CD4-positive, alpha-beta T cell treated with Interleukin-6 for 4 hours (primary cell): ENCODE measurements at places on chromosomes 6 and 20.

- no peak for DNase-seq
These were observed 169.4 kb downstream of the NRN1 start for GRCh38 chr6:5837323-5837722.

- no peak for DNase-seq
These were observed 3.0 kb downstream of the SRC start for GRCh38 chr20:37348792-37349516.

- DNase-seq, result no peak
These were observed 1.3 kb downstream of the BTBD3 start for GRCh38 chr20:11918981-11919380.

DNA sequence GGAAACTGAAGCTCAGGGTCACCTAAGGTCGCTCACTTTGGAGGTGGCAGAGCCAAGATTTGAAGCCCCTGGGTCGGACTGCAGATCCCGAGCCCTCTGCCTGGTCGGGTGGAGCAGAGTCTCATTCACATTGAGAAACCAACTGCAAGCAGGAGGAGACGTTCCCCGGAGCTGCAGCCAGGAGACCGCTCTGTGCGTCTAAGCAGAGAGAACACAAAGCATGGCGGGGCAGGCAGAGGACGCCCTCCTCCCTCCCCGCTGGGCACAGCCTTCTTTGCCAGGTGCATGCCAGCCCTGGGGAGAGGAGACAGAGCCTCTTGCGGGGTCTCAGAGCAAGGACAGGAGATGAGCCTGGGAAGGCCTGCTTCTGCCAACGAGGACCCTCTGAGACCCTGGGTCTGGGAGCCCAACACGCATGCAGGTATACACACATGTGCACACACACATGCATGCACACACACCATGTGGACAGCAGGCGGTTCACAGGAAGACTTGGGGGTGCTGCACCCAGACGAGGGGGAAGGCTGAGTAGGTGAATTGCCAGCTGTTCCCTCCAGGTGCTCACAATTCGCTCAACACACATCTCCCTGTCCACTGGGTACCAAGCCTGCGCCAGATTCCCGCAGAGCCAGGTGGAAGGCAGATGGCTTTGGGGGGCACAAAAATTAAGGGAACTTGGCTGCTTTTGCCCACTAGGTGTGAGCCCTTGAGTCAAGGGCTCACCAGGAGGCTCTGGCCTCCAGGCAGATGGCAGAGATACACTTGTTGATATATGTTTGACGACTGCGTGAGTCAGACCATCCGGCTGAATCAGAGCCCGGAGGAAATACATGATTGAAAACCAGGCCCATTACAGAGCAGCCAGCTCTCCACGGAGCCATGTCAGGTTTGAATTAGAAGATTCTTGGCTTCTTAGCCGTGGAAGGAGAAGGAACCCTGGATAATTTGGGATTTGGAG, 5.5 kb upstream of the NTSR1 start:
- peak; percentile 54 for DNase-seq

- DNase-seq, result no peak
These were observed 92.3 kb downstream of the ATRN start for GRCh38 chr20:3563133-3563532.

DNA sequence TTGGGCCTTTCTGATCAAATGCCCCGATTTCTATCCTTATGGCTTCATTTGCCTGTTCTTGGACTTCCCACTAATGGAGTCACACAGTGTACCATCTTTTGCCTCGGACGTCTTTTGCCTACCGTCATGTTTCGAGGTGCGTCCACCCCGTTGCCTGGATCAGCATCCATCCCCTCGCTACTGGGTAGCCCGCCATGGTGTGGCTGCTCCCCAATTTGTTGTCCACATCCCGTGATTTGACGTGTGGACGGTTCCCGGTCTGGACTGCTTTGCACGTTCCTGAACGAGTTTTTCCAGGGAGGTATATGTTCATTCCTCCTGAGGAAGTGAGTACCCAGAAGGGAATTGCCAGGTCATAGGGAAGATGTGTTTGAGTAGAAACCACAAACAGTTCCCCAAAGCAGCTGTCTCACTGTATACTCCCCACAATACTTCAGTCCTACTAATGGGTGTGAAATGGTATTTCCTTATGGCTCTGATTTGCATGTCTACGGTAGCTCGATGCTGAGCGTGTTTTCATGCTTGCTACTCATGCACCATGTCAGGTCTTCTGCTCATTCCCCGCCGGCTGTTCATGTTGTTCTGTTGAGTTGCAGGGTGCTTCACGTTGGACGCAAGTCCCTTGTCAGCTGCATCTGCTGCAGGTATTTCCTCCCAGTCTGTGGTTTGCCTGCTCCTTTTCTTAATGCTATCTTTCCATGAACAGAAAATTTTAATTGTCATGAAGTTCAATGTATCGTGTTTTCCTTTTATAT, 86.8 kb upstream of the AFDN start:
- DNase-seq, result no peak

DNA sequence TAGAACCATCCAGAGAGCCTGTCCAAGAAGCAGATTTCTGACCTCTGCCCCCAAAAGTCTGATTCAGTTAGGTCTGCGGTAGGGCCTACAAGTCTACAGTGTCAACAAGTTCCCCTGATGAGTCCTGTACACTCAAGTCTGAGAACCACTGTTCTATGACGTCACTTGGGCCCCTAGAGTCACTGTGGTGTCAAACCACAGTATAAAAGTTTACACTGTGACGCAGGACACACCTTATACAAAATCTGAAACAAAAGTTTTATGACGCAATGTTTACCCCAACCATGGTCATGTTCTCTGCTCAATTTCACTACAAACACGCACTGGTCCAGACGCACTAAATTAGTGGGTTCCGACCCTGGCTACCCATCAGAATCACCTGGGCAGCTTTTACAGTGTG, 17.9 kb downstream of the SLA2 start:
- DNase-seq, result no peak

- no peak for DNase-seq
These were observed 89.7 kb upstream of the EMILIN3 start for GRCh38 chr20:41456351-41456750.

DNA sequence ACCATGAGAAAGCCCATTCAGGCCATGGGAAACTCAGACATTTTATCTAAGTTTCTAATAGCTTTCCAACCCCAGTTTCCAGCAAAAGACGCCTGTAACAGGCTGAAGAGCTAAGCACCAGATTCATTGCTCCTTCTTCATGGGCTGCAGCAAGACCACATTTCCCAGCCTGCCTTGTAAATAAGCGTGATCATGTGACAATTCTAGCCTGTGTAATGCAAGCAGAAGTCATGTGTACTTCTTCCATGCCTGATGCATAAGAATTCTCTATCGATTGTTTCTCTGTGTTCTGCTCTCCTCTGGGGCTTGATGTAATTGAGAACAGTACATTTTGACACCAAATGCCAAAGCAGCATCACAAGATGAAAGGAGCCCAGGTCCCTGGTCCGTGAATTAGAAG, 6.8 kb downstream of the PCSK2 start:
- DNase-seq, result no peak

- DNase-seq, result no peak
These were observed 279.7 kb downstream of the CDH4 start for GRCh38 chr20:61531553-61532345.

- DNase-seq, result no peak
These were observed 56.6 kb downstream of the SYTL3 start for GRCh38 chr6:158706369-158706982.

DNA sequence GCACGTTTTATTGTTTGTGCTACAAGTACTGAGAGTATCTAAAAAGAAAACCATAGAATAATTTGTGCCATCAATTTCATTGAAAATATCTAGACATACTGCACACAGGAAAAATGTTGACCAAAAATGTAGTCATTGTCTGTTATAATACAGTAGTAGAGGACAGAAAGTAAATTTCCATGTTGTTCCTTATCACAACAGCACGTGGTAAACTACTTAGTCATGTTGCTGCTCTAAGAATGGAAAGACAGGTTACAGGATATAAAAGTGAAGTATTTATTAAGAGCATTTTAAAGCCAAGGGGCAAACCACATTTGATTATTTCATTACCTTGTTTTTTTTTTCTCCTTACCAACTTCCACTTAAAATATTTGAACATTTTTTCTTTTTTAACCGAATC, 89.0 kb upstream of the CEP85L start:
- no peak for DNase-seq

GRCh38 chr6:470051-470900, 78.7 kb downstream of the IRF4 start:
- no peak for DNase-seq

DNA sequence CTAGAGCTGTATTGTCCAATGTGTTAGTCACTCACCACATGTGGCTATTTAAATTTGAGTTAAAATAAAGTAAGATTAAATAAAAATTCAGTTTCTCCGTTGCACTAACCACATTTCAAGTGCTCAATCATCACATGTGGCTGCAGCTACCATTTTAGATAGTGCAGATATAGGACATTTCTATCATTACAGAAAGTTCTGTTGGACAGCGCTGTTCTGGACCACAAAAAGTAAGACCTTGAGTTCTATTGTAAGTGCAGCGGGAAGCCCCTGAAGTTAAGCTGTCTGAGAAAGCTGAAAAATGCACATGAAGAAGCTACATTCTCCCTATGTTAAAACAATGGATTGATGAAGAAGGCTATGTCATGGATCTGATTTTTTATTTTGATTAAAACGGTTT, 1.1 kb downstream of the ORC3 start:
- DNase-seq, result no peak

GRCh38 chr6:84771125-84771755, 6.8 kb upstream of the TBX18 start:
- no peak for DNase-seq

GRCh38 chr6:36357872-36358225, 21.2 kb upstream of the BNIP5 start:
- no peak for DNase-seq

DNA sequence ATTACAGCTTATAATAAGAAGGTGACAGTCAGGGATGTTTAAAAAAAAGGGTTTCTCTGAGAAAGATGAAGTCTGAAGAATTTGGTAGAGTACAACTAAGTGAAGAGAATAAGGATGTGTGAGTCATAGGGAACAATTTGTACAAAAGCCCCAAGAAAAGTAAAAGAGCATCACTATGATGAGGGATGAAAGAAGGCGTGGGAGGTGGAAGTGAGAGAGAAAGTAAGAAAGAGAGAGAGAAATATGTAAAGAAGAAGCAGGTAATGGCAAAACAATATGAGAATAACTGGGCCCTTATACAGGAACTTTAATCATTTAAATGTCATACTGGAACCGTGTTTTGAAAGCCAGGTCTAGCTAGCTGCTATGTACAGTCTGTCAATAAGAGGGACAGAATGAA, 179.4 kb downstream of the ASCC3 start:
- DNase-seq, result no peak

- no peak for DNase-seq
These were observed 10.5 kb upstream of the TBX18 start for GRCh38 chr6:84774985-84775284.

DNA sequence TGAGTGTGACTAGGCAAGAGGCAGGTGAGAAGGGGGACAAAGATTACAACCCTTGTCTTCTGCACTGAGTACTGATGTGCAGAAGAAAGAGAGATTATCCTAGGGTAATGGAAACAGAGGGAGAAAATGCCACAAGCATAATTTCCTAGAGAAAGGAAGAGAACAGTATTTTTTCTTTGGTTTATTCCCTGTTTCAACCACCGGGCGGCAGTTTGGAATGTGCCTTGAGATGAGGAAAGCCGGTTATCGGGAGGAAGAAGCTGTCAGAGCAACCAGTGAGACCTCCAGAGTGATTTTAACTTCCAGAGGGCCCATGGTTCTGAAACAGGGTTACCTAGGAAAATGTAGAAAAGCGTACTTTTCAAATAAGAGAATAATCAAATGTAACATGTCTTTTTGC, 121.4 kb downstream of the REV3L start:
- DNase-seq, result peak; percentile 17

- DNase-seq, result peak; percentile 77
These were observed 40.3 kb upstream of the ANGPT4 start for GRCh38 chr20:956330-956951.

DNA sequence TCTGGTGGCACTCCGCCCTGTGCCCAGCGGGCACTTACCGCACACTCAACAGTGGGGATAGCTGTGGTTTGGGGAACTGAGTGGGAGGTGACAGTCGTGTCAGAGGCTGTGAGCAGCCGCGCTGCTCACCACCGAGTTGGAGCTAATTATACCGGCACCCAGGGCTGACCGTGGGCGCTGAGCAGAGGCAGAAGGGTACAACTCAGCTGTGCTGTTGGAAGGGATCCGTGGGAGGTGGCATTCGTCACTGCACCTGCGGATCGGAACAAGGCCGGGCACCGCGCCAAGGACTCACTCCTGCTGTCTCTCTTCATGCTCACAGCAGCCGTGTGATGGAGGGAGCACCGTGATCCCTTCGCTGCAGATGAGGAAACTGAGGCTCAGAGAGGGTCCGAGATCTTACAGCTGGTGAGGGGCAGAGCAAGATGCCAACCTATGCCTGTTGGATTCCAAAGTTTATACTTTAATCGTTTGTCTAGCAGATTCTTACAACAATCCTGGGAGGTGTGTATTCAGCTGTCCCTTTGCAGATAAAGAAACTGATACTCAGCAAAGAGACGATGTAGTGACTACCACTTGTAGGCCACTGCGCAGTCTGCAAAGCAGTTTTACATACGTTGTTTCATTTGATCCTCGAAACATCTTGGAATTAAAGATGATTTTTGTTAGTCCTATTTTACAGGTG, 713 bp upstream of the ELMO2 start:
- peak; percentile 91 for DNase-seq

DNA sequence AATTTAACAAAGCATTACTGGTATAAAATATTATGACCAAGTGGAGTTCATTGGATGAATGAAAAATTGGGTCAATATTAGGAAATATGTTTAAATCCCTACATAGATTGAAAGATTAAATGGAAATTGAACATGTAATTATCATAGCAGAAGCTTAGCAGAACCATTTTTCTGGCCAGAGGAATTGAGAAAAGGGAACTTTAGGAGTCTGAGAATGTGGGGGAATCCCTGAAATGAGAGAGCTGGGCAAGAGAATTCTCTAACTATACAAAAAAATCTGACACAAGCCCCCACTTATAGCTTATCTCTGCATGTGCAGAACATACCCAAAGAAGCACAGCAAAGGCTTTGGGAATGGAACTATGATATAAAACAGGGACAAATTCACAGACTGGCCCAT, 67.4 kb upstream of the ARHGAP18 start:
- no peak for DNase-seq

- peak; percentile 31 for DNase-seq
These were observed 11.3 kb downstream of the NT5E start for GRCh38 chr6:85460921-85461797.
